NCI-H510A treated with DMSO at 0.1 percent for 48 hours (cell line): ENCODE measurements at places on chromosomes 3 and 15.

GRCh38 chr3:172274906-172275305 lies 173.3 kb downstream of the GHSR start:
- DNase-seq: no peak

- no peak for DNase-seq
These were observed 11.7 kb upstream of the RARRES1 start for GRCh38 chr3:158743664-158744566.

GRCh38 chr3:78725703-78726246 lies 1042.0 kb downstream of the ROBO1 start:
- no peak for DNase-seq

DNA sequence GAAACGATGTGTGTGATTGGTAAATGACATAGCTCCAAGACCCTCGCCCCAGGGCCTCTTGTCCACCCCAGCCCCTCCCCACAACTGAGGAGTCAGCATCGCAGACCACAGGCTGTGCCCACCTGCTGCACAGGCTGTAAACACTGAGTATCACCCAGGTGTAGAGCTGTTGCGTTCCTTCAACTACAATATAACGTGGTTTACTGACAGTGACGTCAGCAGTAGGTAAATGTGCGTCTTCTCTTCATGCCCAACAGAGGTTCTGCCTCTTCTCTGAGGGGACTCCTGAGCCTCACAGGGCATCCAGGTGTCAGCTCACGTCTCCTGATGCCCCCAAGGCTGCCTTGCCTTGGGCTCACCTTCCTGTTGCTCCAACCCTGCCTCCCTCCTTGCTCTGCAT lies 395.1 kb downstream of the CACNA2D3 start:
- DNase-seq: no peak

DNA sequence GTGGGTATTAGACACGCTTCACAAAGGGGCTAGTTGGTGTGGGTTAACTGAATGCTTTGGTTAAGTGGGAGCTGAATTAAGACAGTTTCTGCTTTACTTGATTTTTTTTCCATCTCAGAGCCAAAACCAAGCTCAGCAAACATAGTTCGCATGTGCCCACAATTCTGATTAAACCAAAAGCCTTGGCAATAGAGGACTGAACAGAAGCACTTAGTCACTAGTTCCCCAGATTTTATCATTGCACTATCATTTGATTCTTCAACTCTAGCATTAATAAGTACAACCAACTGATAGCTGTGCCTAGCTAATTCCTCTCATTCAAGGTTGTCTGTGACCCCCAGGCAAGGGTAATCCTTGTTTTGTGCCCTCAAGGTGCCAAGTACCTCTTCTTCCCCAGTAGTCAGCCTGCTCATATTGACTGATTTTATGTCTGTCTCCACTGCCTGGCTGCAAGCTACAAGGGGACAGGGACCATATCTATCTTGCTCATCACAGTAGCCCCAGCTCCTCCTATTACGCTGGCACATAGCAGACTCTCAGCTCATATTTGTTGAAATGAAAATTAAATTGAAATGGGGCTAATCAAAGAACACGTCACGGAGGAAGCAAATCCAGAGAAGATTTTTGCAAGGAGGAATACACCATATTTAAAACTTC lies 9.9 kb upstream of the ARHGEF3 start:
- DNase-seq: no peak
